ENCODE measurements at places on chromosomes 2 and 18.

- no peak for DNase-seq
These were observed 54.7 kb upstream of the RND3 start for GRCh38 chr2:150542172-150542571.

GRCh38 chr2:127037476-127037875, 69.5 kb downstream of the BIN1 start:
- no peak for DNase-seq

DNA sequence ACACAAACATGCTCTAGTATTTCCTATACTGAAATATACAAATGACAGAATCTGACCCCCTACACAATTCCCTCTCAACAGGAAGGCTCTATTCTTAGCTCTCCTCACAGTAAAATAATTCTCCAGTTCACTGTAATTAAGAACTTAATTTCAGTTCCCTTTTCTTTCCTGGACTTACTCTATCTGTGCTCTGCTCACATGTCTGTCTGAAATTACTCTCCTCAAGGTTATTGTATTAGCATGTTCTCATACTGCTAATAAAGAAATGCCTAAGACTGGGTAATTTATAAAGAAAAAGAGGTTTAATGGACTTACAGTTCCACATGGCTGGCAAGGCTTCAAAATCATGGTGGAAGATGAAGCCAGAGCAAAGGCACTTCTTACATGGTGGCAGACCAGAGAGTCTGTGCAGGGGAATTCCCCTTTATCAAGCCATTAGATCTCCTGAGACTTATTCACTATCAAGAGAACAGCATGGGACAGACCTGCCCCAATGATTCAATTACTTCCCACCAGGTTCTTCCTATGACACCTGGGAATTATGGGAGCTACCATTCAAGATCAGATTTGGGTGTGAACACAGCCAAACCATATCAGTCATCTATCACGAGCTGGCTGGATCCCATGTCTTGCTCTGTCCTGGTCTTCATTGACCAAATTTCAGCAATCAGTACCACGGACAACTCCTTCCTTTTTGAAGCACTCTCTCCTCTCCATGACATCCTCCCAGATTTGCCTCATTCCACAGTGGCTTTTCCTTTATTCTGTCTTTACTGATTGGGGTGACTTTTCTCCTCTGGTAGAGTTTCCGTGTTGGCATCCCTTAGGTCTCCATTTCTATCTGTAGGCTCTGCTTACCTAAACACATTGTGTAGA, 110.9 kb downstream of the GALR1 start:
- DNase-seq: no peak

- DNase-seq: no peak
These were observed 80.1 kb upstream of the CTDP1 start for GRCh38 chr18:79599441-79599931.

DNA sequence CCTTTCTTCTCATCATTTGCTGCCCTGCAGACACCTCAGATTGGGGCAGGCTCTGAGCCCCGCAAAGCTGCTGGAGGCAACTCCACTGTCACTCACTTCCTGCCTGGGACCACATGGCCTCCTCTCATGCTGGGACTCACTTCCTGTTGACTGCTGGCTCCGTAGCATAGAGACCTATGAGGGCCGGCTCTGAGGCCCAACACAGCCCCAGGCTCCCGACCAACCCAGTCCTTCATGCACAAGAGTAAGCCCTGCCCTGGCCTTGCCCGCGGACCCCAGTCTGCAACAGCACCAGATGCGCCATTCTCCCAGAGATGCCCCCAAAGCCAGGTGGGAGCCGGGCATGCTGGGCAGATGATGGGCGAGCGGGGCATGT, 55.7 kb downstream of the DNMT3A start:
- peak; percentile 93 for DNase-seq

DNA sequence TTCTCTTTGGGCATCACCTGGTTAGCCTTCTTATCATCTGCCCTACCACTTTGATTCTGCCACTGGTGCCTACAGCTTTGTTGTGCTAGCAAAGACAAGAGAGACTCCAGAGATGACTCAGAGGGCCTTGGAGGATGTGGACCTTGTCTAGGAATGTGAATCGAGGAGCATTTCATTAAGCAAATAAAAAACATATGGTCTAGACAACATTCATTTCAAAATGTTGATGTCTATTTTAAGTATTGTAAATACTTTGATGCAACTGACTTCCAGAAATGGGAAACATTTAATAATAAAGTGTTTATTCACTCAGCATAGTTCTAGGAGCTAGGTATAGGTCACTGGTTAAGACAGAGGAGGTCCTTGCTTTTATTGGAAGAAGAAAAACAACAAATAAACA, 195.5 kb downstream of the CDCA7 start:
- no peak for DNase-seq

DNA sequence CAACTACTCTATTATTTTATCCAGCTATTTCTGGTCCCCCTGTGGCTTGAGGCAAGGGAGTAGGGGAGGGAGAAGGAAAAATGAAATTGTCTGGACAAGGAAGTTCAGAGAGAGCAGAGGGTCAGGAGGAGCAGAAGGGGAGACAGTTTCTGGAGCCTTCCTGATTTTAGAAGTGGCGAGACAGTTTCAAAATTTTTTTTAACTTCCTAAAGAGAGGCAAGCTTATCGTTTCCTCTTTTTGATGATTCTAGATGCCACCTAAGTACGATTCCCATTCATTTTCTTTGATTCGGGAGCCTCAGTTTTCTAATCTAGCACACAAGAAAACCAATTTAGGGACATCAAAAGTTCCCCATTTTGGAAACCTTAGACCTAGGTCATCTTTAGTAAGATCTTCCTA, 96.9 kb upstream of the B3GNT2 start:
- DNase-seq: no peak

GRCh38 chr2:125652280-125652679, 1003.7 kb upstream of the GYPC start:
- DNase-seq: no peak

Data from CD4-positive, CD25-positive, alpha-beta regulatory T cell (primary cell).